Trophoblast cell (in vitro differentiated cells and primary cell): ENCODE measurements at places on chromosomes 12 and 14.

DNA sequence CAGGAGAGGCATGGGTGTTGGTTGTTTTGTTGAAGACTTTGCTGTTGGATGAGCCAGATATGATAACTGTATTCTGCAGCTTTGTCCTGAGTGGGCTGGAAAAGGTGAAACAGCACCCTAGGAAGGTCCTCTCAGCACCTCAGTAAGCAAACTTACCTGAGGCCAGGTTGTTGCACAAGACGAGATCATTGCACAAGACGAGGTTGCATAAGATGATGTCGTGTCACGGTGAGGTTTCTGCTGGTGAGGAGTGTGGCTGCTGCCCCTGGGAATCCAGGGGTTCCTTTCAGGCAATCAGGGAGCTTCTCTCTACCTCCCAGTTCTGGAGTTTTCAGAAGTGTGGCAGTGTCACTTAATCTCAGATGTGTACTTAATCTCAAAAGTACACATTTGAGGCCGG, 85.6 kb downstream of the GLT1D1 start:
- peak; percentile 32 for DNase-seq

DNA sequence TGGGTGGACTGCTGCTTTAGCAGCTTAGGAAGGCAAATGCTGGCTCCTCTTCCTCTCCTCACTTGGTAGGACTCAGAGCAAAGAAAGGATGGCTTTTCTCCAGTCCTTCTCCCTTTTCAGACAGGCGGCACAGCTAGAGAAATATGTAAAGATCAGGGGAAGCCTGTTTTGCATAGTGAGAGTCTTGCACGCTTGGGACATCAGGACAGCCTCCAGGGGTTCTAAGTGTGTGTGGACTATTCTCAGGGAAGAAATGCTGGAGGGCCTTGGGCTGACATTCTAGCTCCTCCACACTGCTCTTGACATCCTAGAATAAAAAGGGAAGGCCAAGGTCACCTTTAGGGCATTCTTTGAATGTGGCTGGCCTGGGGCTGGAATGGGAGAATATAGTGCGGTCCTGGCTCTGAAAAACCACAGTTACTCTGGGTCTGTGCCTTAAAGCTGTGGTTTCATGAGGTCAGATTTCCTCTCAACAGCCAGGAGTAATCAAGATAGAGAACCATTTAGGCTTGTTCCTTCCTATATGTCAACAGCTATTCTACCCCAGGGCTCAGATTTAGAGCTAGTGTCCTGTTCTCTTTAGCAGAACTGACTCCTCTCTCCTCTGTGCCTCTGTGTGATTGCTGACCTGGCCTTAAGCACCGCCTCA, 24.3 kb downstream of the CMA1 start:
- peak; percentile 8 for DNase-seq

GRCh38 chr12:49293056-49293956, 1.6 kb upstream of the PRPH start:
- DNase-seq: no peak

- DNase-seq: no peak
Observed at GRCh38 chr12:132713123-132713522, 2.5 kb downstream of the PGAM5 start.

GRCh38 chr12:132888852-132889251, 1.4 kb upstream of the CHFR start:
- DNase-seq: no peak

DNA sequence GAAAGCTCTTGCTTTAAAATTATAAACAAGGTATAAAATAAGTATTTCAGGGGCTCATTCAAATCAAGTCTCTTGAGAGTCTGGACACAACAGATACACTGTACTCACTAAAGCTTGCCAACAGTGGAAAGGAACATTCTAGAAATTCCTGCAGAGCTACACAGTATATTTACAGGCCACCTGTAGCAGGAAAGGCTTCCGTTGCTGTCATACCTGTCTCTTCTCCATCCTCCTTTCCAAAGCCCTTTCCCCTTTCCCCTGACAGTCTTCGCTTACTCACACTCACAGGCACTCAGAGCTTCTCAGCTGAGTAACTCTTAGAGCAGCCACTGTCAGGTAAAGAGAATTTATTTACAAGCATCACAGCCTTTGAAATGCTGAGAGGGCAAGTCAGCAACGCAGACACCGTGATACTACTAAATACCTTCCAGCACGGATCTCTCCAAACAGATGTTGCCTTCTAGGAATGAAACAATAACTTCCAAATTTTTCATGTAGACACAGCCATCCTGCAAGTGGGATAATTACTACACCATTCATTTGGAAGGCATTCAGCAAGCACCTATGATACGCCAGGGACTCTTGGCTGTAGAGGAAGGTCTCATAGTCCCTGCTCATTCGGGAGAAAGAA, 167.9 kb downstream of the FOXN3 start:
- peak; percentile 93 for DNase-seq

DNA sequence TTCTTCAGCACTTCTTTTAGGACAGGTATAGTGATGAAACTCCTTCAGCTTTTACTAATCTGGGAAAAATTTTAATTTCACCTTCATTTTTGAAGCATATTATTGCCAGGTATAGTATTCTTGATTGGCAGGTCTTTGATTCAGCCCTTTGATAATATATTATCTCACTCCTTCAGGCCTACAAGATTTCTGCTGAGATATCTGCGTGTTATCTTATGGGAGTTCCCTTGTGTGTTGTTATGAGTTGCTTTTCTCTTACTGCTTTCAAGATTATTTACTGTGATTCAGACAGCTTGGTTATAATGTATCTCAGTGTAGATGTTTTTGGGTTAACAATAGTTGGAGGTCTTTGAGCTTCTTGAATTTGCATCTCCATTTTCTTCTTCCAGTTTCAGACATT, 87.4 kb downstream of the ATF7IP start:
- DNase-seq: peak; percentile 1

- no peak for DNase-seq
Observed at GRCh38 chr12:5395443-5396271, 36.3 kb upstream of the NTF3 start.

DNA sequence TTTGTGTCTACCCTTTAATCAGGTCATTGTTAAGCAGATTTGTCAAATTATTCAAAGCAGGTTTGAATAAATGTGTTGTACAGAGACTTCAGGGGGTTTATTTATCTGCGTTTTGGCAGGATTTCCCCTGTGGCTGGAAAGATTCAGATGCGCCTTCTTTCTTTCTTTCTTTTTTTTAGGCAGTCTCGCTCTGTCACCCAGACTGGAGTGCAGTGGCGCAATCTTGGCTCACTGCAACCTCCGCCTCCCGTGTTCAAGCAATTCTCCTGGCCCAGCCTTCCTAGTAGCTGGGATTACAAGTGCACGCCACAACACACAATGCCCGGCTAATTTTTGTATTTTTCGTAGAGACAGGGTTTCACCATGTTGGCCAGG, 6.3 kb upstream of the NANOGNB start:
- DNase-seq: no peak

DNA sequence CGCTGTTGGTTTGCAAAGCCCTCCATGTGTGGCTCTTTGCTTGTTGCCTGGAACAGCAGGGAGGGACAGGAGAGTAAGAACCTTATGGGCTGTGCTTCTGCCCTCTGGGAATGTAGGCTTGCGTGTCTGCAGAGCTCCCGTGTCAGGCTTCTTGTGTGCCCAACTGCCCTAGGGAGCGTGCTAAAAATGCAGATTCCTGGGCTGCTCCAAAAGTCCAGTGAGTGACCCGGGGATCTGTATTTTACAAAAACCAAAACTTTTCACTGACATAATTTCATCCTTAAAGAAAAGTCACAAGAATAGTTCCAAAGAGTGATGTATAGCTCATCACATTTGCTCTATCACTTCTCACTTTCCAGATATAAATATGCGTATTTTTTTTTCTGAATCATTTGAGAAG, 34.8 kb upstream of the CCDC63 start:
- no peak for DNase-seq

DNA sequence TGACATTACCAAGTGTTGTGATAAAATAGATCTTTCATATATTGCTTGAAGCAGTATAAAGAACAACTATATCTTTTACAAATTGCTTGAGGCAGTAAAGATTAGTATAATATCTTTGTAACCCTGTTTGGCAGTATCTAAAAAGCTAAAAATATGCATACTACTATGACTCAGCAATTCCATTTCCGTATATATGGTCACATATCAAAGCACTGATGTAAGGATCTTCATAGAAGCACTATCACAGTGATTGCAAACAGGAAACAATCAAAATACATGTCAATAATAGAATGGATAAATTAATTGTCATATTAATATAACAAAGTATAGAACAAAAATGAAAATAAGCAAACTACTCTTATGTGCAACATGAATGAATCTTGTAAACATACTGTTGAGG, 158.4 kb upstream of the IGF1 start:
- peak; percentile 16 for DNase-seq

DNA sequence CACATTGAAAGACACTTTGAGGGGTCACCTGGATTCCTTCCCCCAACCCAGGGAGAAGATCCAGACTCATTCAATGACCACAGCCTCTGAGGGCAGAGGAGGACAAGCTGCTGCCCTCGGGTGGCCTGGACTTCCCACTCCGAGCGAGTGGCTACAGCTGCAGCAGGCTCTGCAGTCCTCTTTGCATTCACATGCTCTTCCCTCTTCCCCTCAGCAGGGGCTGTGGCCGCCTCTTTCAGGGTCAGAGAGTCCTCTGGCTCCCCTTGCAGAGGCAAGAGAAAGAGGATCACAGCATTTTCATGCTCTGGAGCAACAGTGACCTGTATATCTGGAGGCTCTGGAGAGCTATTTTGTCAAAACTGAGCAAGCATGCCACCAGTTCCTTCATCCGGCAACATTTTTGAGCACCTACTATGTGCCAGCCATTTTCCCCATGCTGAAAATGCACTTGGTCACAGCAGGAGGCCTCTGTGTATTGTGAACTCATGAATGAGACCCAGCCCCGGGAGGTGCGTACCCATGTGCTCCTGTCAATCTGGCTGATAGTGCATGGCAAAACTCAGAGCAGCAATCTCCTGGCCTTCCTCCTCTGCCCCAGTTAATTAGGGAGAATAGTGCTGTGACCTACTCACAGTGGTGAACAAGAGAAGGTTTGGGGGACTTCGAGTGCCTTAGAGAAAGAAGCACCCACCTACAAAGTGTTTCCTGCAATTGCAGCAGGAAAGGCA, 42.9 kb upstream of the KCNA5 start:
- DNase-seq: no peak

- DNase-seq: no peak
Observed at GRCh38 chr12:7934889-7935492, 996 bp downstream of the SLC2A3 start.

DNA sequence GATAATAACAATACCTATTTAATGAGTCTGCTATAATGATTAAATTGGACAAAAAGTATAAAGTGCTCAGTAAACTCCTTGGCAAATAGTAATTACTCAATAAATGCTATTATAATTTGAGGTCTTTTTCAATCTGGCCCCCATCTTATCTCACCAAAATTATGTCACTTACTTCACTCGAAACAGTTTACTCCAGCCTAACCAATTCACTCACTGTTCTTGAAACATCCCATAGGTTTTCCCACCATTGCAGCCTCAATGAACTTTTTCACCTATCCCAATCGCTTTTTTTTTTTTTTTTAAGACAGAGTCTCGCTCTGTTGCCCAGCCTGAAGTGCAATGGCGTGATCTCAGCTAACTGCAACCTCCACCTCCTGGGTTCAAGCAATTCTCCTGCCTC, 17.5 kb upstream of the PRKAG1 start:
- no peak for DNase-seq

- no peak for DNase-seq
Observed at GRCh38 chr12:45040977-45041376, 9.9 kb downstream of the DBX2 start.

DNA sequence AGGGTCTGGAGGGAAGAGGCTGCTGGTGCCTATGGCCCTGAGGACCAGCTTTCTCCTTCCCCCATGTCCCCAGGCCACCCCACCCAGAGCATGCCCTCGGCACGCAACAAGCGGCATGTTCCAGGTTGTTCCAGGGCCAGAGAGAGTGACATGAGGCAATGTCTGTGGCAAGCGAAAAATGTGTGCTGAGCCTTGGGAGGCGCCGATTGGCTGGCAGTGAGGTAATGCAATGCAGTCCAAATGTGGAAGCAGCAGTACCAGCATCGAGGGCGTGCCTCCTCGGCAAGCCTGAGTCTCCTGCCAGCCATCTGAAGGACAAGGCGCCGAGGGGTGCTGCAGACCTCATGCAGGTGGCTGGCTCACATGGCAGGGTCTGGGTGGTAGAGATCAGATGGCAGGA, 423.8 kb downstream of the NRXN3 start:
- DNase-seq: peak; percentile 10

DNA sequence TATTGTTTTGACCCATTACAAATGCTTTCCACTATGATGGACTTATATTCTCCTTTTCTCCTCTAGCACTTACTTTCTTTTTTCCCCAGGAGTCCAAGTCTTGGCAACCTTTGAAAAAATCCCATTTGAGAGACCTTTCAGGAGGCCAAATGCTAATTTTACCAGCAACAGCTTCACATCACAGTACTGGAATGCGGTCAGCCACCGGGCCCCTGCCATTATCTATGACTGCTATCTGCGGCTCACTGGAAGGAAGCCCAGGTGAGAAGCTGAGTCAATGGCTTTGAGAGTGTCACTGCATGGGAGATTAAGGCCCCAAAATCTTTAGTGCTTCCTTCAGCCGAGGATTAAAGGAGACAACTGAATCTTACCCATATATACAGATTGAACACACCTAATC, 64.2 kb downstream of the ERGIC2 start:
- peak; percentile 84 for DNase-seq

DNA sequence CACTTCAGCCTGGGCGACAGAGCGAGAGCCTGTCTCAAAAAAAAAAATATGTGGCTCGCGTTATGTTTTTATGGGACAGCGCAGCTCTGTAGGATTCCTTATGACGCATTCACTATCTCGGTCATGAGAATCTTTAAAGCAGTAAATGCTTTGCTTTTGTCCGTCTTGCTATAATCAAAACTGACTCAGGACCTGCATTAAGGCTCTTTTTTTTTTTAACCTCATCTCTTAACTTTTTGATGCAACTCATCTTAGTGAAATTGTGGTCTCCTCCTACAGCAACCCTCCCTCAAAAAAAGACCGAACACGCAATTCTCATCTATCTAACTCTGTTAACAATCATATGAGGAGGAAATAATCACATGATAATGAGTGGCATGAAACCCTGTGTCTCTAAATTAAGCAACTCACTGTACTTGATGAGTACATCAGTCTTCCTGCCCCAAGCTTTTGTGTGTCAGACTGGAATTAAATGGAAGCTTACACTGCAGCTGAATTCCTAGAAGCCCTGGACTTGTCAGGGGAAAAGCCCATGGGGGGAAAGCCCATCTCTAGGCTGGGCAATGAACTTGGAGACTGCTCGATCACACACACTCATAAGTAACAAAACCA, 4.3 kb downstream of the P2RX4 start:
- DNase-seq: peak; percentile 83

GRCh38 chr12:131436922-131437705, 273.8 kb upstream of the SFSWAP start:
- no peak for DNase-seq

- no peak for DNase-seq
Observed at GRCh38 chr14:101220921-101221510, 317.5 kb upstream of the RTL1 start.

DNA sequence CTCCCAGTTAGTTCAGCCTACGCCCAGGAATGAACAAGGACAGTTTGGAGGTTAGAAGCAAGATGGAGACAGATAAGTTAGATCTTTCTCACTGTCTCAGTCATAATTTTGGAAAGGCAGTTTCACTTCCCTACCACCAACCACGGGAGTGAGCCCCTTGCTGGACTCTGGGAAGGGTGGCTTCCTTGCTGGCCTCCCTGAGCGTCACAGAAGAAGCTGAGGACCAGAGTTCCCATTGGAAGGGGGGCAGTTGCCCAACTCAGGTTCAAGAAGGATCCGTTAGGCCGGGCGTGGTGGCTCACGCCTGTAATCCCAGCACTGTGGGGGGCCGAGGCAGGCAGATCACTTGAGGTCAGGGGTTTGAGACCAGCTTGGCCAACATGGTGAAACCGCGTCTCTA, 106.2 kb upstream of the MAX start:
- no peak for DNase-seq
